ENCODE measurements at places on chromosomes 4 and X.

DNA sequence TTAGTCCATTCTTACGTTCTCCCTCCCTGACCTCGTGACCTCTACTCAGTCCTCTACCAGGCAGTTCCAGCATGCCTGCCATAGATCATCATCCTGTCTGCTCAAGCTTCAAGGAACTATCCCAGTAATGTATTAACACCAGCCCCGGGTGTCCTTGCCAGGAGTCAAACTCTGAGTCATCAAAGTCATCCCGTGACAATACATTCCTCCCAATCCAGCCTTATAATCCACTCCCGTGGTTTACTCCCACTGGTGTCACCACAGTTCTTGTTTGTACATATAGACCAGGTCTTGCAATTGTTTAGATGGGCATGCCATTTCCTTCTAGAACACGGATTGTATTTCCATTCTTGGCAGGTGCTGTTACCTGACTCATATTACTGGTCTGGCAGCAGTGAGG is 68.7 kb upstream of the TAB3 start:
- no peak for DNase-seq

DNA sequence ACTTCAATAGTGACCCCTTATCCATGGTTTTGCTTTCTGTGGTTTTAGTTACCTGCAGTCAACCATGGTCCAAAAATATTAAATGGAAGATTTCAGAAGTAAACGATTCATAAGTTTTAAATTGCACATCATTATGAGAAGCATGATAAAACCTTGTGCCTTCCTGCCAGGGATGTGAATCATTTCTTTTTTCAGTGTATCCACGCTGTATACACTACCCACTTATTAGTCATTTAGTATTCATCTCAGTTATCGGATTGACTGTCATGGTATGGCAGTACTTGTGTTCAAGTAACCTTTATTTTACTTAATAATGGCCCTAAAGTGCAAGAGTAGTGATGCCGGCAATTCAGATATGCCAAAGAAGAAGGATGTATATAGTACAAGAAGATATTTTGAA is 37.7 kb upstream of the TASL start:
- no peak for DNase-seq

DNA sequence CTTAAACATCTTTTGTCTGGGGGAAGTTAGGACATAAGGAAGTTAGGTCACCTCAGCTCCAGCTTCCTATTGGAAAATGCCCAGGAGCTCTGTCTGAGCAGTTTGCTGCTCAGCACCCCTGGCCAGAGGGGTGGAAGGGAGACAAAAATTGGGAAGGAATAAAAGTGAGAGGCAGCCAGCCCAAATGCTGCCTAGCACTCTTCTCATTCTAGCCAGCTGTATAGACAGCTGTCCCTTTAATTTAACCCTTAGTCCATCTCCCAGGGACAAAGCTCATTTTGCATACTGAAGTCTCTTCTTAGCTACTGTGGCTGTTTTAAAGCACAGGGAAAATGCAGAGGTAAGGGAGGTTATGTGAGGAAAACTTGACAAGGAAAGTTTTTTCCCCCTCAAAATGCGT is 89.5 kb upstream of the CITED1 start:
- DNase-seq: no peak

- no peak for DNase-seq
These were observed 25.2 kb upstream of the FAM241A start for GRCh38 chr4:112120021-112120420.

- no peak for DNase-seq
These were observed 421.5 kb upstream of the EPHA5 start for GRCh38 chr4:66091786-66092185.

DNA sequence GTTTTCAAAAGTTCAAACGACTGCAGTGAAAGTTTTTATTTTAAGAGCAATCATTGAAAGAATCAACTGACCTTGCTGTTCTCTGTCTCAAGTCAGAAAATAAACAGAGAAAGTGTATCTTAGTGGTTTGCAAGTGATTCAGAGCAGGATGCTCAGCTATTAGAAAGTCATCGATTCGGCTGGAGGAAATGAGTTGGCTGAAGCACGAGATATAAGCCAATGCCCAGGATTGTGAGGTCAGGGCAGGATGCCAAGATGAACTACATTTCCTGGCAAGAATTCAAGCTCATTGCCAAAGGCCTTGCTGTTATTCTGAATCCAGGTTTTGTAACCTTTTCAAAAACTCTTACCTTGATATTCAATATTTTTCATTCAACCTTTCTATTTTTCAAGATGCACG is 541.4 kb upstream of the BOD1L1 start:
- no peak for DNase-seq

DNA sequence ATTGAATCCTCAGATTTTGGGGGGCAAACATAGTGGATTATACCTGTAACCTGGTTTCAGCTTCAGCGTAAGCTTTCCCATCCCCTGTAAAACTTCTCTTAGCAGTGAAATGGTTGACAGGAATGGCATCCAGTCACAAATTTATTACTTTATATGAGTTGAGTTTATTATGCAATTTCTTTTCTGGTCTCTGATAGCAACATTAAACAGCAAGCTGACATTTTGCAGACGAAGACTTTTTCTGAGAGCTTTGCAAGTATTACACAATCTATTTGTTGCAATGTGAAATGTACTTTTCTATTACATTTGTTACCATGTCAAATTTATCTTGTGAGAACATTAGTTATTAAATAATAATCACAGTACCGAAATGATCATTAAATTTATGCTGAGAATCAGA is 60.6 kb downstream of the GSPT2 start:
- no peak for DNase-seq

GRCh38 chr4:113548303-113548702 is 213.2 kb downstream of the CAMK2D start:
- DNase-seq: no peak

DNA sequence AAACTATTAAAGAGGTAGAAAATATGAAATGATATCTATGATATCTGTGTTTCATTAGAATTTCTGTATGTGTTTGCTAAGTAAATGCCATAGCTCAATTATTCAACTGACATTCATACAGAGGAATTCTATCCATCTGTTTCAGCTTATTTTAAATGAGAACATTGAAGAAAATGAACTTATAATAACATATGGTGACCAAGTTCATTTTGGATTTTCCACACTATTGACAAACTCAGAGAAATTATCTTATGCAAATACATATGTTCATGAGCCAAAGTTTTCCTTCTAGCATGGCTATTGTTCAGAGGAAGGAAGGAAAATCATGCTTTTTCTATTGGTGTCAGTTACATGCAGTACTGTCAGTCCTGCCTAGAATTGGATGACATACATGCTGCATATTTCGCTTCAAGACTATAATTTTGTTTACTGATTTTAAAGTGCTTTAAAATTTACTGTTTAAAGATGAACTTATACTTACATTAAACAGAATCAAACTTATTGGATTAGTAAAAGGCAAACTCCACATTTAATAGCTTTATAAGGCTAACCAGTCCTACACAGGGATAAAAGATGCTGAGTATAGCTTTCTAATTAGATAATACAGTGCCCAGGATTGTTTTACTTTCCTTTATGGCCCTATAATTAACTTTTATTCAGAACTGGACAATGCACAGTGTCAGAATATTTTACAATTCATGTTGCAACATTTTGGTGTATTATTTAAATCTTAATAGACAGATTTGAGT is 646.2 kb downstream of the TRAM1L1 start:
- DNase-seq: no peak

GRCh38 chr4:52635560-52635959 is 23.5 kb downstream of the USP46 start:
- DNase-seq: no peak

DNA sequence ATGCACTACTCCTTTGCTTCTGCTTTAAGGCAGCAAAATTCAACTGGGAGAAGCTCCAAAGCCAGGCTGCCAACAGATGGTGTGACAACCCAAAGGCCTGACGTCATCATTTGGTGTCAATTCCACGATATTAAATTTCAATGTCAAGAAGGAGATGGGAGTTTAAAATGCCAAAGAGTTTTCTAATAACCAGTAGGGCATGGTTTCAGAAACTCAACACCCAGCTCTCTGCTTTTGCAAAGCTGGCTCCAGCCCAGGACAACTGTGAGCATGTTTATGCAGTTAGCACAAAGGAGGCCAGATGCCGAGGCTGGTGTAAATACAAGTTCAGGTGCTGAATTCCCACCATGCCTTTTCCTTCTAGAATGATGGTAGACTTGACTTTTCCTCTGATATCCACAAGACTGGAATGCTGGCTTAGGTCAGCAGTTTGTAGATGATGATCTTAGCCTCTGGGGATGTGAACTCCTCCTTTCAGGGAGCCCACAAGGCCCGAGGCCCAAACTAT is 67.3 kb downstream of the AFAP1 start:
- no peak for DNase-seq

DNA sequence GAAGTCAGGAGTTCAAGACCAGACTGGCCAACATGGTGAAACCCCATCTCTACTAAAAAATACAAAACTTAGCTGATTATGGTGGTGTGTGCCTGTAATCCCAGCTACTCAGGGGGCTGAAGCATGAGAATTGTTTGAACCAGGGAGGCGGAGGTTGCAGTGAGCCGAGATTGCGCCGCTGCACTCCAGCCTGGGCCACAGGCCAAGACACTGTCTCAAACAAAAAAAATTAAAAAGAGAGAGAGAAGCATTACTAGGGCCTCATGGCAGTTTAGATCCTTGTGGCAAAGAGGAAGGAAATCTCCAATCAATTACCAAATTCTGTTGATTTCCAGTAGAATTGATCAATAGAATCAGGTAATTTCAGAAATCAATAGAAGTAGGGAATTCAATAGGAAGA is 16.8 kb upstream of the SLC34A2 start:
- no peak for DNase-seq

GRCh38 chr4:48039561-48039960 is 23.0 kb downstream of the NIPAL1 start:
- DNase-seq: no peak

GRCh38 chr4:127139788-127140286 is 492.9 kb upstream of the INTU start:
- no peak for DNase-seq

- DNase-seq: no peak
These were observed 77.4 kb downstream of the PTTG2 start for GRCh38 chr4:38037612-38038011.

DNA sequence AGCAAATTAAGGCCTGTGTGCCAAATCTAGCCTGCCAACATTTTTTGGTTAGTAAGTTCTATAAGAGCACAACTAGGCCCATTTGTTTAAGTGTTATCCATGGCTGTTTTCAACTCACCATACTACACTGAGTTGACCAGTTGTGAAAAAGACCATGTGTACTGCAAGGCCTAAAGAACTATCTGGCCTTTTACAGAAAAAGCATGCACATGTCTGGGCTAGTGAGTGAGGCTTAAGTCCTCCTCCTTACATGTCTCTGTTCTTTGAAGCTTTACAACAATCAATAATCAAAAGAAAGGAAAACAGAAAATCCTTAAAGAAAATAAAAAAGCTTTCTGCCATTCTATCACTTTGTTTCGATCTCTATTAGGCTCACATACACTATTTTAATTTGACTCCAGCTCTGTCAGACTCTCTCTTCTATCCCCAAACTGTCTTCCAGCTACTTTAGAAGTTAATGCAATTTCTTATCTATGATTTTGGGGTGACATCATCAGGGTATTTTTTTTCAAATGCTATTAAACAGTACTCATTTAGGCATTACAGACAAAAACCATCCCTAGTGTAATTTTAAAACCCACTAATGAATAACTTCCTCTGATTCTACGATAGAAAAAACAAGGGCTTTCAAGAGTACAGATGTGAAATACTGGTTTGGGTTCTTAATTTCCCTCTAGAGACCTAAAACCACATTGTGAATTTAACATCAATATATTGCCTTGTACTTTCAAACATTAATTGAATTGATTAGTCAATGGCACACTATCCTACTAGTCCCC is 161.8 kb downstream of the MAB21L2 start:
- DNase-seq: no peak

- no peak for DNase-seq
These were observed 600 bp upstream of the BEX2 start for GRCh38 chrX:103311399-103311780.

GRCh38 chr4:70515367-70516250 is 2.8 kb upstream of the AMTN start:
- DNase-seq: no peak

GRCh38 chr4:42906891-42907759 is 14.6 kb downstream of the GRXCR1 start:
- no peak for DNase-seq

GRCh38 chr4:31539284-31540069 is 819.3 kb downstream of the PCDH7 start:
- no peak for DNase-seq

DNA sequence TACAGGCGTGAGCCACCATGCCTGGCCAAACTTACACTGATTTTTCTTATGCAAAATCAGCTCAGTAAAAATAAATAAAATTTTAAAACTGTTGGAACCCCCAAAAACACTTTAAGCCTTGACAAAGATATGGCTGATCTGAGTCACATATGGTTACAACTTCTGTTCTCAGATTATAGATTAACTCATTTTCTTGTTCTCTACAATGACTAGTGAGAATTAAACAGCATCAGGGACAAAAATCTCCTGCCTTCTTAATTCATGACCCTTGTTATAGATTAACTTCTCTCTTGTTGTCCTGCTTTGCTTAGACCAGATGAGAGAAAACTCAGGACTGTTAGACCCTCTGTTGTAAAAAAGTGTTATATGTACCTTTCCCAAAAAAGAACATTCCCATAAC is 24.2 kb upstream of the EXOC1L start:
- DNase-seq: no peak

DNA sequence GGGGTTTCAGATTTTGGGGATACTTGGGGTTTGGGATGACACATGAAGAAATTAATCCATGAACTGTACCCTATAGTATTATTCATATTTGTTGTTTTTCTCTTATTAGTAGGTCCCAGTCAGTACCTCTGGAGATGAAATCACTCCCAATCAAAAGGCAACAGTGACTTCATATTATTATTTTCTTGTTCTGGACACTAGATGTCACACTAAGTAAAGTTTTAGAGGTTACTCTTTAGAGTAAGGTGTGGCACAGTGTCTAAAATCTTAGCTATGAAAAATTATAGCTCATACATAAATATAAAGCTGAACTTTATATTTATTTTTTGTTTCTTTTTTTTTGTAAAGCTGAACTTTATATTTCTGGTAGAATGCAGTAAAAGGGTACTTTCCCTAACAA is 35.1 kb downstream of the FAM114A1 start:
- DNase-seq: no peak
